ENCODE measurements at places on chromosomes 6 and 20. TPM values are rescaled to one million over a fixed set of nuclear protein-coding genes. Genes with fewer than 3 reads are reported as not detected.

Gene PGC
- total RNA-seq = 0.36 TPM

Gene CCN5
- not detected for total RNA-seq

Gene SSTR4
- total RNA-seq = 0.54 TPM

Gene CST7
- not detected for total RNA-seq

Gene TDRD6
- total RNA-seq = 1.9 TPM

Gene TFAP2D
- not detected for total RNA-seq

Gene TSPO2
- total RNA-seq = not detected

Gene RIPOR3
- total RNA-seq = 2.7 TPM

Gene GPLD1
- total RNA-seq = 20.4 TPM

Gene FILIP1
- total RNA-seq = 1.5 TPM

Gene POLR3F
- 27.3 TPM for total RNA-seq

Gene UNC93A
- total RNA-seq = not detected

Gene GZF1
- total RNA-seq = 22.6 TPM

Gene EYA4
- total RNA-seq = 2.4 TPM

Gene ASF1A
- 31.0 TPM for total RNA-seq

Gene DSN1
- 10.2 TPM for total RNA-seq

Gene DEFB116
- total RNA-seq = not detected

Gene INSM1
- total RNA-seq = 32.0 TPM

Gene ARFGEF2
- total RNA-seq = 27.9 TPM

Gene MUCL3
- total RNA-seq = not detected

Gene GSTA3
- not detected for total RNA-seq

Gene CD24
- 430 TPM for total RNA-seq

Gene ZBTB12
- 22.2 TPM for total RNA-seq

Gene UNC5CL
- 0.64 TPM for total RNA-seq

Gene TGM2
- total RNA-seq = 10.8 TPM

Gene MATN4
- total RNA-seq = not detected

Gene MAP7
- total RNA-seq = 7.9 TPM

Gene ZSCAN26
- total RNA-seq = 35.5 TPM

Gene CYP24A1
- 1.1 TPM for total RNA-seq

Gene ARMH2
- not detected for total RNA-seq

Gene MAP1LC3A
- total RNA-seq = 27.9 TPM

Gene BMP5
- 17.4 TPM for total RNA-seq

Gene LCA5
- 14.3 TPM for total RNA-seq

Gene RAD21L1
- total RNA-seq = not detected

Gene IRF4
- 0.27 TPM for total RNA-seq

Gene BPIFB2
- total RNA-seq = not detected

Gene DEFB112
- total RNA-seq = not detected

Gene SCUBE3
- total RNA-seq = 2.5 TPM

Gene RNF144B
- 3.3 TPM for total RNA-seq

Gene TRIM39
- total RNA-seq = 7.3 TPM

Gene IL17F
- total RNA-seq = not detected

Gene NT5E
- 4.2 TPM for total RNA-seq

Gene SNRPB2
- total RNA-seq = 41.6 TPM

Gene SASH1
- 34.3 TPM for total RNA-seq

Gene CABLES2
- total RNA-seq = 5.4 TPM

Gene NNAT
- total RNA-seq = 629 TPM

Gene GLP1R
- 0.82 TPM for total RNA-seq

Gene FOXQ1
- total RNA-seq = 2.4 TPM

Gene FOXS1
- 1.8 TPM for total RNA-seq

Gene BPIFA1
- total RNA-seq = not detected

Gene CGA
- 0.82 TPM for total RNA-seq

Gene FARS2
- total RNA-seq = 29.2 TPM

Gene TINAG
- not detected for total RNA-seq

Gene AIG1
- 45.9 TPM for total RNA-seq

Gene ADGB
- total RNA-seq = 0.36 TPM

Gene LAMP5
- 4.4 TPM for total RNA-seq

Gene LTB
- total RNA-seq = not detected

Gene ID1
- total RNA-seq = 73.1 TPM
